Stimulated activated CD4-positive, alpha-beta T cell treated with anti-CD3 and anti-CD28 coated beads, Interleukin-2, amount 100 ng/mL, for 24 hours (primary cell): ENCODE measurements at places on chromosomes 1 and 21.

- no peak for DNase-seq
Observed at GRCh38 chr21:37805266-37805665, 111.0 kb downstream of the KCNJ6 start.

- peak; percentile 35 for DNase-seq
Observed at GRCh38 chr1:72284348-72285073, 2.2 kb upstream of the NEGR1 start.

DNA sequence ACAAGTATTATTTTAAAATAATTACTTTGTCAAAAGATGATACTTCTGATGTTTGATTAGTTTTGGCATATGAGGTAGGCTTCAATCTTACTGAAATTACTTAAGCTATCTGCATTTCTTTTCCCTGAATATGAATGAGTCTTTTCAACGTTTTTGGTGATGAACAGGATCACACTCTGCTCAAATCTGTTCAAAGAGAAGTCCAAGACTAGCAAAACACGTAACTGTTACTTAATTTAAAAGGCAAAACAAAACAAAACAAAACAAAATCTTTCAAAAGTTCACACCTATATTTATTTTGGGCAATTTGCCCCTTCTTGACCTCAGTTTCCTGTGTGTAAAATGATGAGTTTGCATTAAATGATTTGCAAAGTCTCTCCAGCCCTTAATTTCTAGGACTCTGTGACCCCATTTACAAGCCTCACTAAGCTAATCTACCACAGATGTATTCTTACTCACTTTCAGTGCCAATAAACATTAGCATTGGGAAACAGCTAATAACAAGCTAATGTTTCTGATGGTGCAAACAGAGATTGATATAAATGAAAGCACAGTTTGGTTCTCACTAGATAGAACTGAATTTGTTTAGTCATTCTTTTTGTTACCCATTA, 865.4 kb downstream of the LTN1 start:
- no peak for DNase-seq

DNA sequence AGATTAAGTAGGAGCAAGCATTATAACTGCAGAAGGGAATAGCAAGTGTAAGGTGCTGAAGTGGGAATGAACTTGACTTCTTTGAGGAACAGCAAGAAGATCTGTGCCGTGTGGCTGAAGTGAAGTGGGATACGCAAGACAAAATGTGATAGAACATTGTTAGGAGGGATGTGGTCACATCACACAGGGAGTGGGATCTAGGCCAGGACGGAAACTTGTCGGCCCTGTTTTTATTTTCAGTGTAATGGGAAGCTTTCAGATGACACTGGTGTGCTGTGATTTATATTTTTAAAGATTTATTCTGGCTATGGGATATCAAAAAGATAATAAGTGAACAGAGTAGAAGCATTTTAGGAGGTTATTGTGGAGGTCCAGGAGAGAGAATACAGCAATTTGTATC, 116.4 kb downstream of the PLA2G4A start:
- DNase-seq, result no peak

DNA sequence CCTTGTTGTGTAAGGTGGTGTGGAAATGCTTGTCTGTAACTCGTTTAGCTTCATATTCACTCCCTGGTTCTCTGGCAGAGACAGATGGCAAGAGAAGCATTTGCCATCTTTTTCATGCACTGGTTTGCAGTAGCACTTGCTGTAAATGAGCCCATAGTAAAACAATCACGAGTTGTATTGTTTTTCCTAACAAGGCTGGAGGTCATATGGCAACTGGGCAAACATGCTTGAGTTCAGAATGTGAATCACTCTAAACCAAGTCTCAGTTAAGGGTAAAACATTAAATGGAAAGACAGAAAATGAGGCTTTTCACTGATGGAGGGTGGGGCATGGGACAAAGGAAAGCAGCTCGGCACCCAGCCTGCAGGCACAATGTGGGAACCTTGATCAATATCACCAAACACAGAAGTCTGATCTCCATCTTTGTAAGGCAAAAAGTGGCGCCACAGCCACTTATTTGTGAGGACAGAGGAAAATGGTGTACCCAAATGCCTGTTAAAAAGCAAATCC, 26.5 kb upstream of the LPAR3 start:
- no peak for DNase-seq

DNA sequence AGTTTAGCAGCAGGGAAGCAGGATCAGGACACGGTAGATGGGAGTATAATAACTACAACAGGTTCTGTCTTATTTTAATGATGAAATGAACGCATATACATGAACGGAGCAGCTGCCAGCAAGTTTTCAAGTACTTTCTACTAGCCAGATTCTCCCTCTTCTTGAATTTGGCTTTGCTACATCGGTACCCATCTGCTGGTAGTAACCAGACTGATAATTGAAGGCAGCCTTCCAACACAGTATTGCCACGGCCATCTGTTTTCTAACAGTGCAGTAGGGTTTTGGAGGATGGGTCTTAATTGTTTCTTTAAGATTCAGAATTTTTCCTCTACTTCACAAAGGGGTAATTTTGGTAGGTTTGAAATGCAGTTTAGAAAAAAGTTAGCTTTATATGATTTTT, 33.4 kb downstream of the CENPF start:
- DNase-seq, result no peak

DNA sequence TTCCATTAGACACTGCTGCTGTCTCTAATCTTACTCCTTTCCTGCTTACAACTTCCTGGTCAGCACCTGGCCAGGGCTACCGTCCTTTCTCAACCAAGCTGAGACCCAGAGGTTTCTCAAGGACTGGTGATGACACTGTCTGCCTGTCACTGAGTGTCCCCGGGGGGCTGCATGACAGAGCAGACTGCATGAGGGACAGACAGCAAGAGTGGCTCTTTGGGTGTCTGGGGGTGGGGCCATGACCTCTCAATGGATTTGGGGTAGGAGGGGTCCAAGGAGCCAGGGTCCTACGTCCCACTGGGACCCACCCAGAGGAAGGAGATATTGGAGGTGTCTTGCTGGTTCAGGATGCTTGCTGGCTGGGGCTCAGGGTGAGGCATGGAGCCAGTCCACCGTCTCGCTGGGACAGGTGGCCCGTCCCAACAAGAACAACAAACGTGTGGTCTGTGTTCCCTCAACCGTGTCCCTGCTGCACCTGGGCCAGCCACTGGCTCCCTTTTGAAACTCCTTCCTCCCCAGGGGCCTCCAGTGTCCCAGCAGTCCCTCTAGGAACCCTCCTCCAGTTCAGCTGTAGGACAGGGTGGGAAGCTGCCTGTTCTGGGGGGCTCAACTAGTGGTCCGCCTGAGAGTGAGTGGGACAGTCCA, 344.6 kb upstream of the AJAP1 start:
- DNase-seq, result no peak

DNA sequence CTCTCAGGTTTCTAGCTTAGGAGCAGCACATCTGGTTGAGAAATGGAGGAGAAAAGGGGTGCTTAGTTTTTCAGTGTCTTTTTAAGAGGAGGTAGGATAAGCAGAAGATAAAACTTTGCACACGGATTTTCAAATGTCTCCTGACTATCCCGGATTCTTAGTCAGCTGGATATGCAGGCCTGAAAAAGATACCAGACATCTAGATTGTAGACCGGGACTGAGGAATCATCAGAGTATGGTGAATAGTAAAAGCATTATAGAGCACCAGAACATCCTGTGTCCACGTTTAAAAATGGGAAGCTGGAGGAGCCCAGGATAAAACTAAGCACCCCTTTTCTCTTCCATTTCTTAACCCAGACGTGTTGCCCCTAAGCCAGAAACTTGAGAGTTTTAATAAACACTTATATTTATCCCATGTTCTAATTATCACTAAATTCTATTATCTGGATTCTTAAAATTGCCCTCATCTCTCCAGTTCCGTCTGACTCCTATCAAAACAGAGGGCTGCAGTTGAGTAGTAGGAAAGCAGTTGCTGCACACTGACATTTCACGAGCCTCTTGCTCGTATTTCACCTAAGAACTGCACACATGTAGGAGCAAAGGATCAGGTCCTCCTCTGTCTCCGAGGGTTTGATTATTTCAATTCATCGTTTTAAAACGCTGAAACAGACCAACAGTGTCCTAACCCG, 609 bp downstream of the PIGK start:
- DNase-seq, result no peak

DNA sequence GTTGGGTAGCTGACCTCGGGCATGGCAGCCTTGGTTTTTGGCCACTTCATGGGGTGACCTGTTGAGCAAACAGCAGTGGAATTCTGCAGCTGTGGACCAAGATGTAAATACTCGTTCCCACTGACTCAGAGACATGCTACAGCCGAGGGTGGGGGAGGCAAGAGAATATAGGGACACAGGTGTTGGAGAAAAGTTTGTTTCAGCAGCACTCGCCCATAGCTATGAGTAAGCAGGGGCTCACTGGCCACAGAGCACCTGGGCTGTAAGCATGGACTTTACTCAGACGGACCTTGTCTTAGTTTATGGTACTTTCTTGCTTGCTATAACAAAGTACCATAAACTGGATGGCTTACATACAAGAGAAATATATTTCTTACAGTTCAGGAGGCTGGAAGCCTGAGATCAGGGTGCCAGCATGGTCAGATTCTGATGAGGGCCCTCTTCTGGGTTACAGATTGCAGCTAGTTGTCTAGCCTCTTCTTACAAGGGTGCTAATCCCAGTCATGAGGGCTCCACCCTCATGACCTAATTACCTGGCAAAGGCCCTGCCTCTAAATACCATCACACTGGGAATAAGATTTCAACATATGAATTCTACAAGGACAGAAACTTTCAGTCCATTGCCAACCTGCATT, 437.2 kb upstream of the DAB1 start:
- DNase-seq, result no peak

GRCh38 chr1:215022204-215022603, 60.3 kb upstream of the KCNK2 start:
- no peak for DNase-seq

GRCh38 chr1:241485554-241485992, 34.0 kb downstream of the FH start:
- no peak for DNase-seq

DNA sequence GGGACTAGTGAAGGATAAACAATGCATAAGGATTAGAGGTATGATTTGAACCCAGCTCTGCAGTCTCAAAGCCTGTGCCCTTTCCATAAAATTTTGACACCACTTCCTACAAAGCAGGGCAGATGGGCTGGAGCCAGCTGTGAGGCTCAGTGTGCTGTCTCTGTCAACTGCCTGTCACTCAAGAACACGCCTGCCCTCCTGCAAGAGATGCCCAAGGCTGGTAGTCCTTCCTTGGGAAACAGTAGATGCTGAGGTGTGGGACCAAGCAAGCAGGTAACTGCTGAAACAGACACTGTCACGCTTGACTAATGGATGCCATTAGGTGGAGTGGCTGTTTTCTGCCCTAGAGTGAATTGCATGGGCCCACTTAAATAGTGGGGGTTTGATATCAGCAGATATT, 402.0 kb downstream of the PTPRU start:
- peak; percentile 1 for DNase-seq

DNA sequence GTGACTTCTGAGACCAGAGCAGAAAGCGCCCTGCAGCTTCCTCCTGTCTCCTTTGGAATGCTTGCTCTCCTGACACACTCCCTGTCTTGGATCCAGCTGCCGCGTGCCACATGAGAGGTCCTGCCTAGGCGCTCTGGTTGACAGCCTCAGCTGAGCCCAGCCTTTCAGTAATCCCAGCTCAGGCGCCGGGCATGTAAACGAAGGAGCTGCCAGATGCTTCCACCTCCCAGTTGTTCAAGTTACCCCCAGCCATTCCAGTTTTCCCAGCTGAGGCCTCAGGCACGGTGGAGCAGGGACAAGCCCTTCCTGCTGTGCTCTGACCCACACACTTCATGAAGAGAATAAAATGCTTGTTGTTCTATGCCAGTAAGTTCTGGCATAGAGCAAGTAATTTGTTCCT, 14.3 kb upstream of the CD34 start:
- no peak for DNase-seq

DNA sequence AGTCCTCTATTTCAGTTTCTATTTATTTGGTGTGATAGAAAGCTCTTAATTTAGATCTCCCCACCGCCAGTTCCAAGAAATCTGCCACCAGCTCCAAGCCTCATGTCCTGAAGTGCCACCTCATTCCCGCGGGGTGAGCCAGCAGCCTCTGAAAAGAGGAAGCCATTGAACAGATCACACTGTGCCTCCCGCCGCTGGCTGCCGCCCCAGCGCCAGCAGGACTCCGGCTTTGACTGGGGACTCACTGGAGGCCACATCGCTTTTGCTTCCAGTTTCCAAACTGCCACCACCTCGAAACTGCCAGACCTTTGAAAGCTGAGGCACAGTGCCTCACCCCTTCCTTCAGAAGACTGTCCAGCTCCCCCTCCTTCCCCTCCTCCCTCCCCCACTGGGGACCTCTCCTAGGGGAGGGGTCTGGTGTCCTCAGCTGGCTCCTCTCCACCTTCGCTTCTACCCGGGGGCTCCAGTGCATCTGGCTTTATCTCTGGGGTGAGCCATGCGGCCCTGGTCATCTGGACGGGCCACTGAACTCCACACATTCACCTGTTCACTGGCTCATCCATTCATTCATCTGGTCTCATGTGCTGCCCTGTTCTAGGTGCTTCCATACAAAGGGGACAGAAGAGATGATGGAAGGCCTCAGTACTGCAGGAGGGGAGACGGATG, 58.9 kb downstream of the VPS26C start:
- DNase-seq, result peak; percentile 36

DNA sequence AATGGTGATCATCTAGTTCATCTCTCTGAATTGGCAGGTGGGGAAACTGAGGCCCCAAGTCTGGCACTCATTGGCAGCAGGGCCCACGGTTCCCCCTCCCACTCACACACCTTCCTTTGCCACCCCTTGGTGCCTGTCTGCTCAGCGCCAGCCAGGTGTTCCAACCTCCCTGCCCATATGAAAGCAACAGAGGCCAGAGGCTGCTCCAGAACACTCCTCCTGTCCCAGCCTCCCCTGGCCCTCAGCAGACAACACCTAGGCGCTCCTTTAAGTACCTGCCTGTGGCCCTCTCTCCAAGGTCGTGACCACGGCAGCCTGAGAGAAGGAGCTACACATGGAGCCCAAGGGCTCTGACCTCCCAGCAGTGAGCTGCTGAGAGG, 362.3 kb upstream of the VAMP3 start:
- no peak for DNase-seq

GRCh38 chr21:31262728-31263127, 81.3 kb downstream of the TIAM1 start:
- DNase-seq, result no peak

DNA sequence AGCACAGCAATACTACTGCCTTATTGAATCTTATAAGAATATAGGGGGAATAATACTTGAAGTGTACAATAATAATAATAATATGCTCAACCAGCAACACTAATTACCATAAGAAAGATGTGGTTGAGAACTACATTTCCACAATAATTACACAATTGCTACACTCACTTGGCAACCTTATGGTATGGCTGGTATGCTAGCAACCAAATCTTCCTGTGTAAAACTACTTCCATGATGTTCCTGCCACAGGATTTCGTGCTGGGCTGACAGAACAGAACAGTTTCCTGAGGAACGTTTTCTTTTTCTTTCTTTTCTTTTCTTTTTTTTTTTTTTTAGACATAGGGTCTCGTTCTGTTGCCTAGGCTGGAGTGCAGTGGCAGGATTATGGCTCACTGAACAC, 50.6 kb downstream of the KIF26B start:
- DNase-seq, result no peak
